ENCODE measurements at places on chromosomes 1 and 21.

- DNase-seq, result no peak
These were observed 89.8 kb upstream of the KCNE2 start for GRCh38 chr21:34274001-34274400.

- no peak for DNase-seq
These were observed 69.4 kb downstream of the PLPP3 start for GRCh38 chr1:56509713-56510641.

GRCh38 chr1:25431955-25432719 lies 1.4 kb downstream of the MACO1 start:
- DNase-seq, result no peak

DNA sequence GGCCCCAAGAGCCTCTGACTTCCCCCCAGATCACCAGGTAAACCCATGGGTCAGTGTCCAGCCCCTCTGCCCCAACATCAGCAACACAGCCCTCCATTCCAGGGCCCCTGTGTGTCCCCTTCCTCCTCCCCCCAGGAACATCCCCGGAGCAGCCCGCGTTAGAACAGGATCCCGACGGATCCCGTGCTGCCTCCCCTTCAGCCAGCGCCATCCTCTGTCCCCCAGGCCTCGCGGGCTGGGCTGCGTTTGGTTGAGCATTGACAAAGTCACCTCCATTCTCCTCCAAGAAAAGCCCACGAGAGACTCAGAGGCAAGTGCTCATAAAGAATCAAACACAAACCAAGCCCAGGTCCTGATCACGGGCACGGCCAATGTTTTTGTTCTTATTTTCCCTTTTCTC lies 160.0 kb upstream of the ARHGEF16 start:
- DNase-seq, result no peak

DNA sequence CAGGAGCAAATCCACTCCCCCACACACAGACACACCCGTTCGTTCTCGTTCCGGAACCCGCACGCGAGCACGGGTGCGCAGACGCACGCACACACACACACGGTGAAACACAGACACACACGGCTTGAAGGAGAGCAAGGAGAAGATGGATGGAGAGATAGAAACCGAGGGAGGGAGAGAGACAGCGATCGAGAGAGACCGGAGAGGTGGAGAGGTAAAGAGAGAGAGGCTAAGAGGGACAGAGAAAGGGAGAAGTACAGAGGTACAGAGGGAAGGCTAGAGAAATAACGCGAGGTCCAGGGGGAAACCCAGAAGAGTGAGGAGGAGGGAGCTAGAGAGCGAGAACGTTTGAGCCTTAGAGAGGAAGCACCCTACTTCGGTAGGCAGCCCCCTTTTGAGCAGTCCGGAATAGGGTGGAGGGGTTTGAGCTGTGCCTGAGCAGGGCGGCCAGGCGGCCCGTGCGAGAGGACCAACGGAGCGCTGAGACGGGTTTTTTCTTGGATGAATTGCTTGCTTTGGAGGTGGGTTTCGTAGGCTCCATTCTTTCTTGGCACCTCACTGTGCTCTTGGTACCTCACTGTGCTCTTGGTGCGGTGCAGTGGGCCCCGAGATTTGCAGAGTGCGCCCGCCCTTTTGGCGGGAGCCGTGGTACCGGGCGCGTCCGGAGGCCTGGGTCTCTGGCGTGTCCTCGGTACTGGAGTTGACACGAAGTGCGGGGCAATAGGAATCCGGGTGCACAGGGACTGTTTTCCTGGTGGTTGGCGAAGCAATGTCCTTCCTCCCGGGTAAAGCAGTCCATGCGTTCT lies 88.4 kb upstream of the RHOU start:
- no peak for DNase-seq

DNA sequence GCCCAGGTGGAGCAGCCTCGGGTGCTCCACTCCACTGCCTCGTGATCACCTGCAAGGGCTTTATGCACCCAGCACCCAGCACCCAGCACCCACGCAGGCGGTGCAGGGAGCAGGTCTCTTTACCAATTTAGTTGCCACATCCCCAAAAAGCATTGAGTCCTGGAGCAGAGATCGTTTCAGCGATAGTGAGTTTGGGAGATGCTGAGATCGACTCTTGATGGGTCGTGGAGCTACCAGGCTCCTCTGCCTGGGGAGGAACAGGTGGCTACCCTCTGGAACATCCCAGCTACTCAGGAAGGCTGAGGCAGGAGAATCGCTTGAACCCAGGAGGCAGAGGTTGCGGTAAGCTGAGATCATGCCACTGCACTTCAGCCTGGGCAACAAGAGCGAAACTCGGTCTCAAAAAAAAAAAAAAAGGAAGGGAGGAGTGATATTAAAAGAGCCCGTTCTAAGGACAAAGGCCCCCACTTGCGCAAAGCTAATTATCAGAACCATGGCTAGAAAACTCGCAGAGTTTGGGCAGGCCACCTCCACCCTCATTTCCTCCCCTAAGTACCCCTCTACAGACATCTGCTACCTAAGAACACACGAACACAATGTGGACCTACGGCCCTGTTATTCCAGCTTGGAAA lies 106.5 kb upstream of the SLC45A1 start:
- DNase-seq, result no peak

DNA sequence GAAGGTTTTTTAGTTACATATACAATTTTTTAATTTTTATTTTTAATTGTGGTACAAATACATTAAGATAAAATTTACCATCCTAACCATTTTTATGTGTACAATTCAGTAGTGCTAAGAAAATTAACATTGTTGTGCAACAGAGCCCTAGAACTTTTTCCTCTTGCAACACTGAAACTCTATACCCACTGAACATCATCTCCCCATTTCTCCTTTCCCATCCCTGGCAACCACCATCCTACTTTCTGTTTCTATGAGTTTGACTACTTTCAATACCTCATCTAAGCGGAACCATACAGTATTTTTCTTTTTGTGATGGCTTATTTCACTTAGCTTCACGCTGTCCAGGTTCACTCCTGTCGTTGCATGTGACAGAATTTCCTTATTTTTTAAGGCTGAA lies 54.1 kb downstream of the PALMD start:
- no peak for DNase-seq

DNA sequence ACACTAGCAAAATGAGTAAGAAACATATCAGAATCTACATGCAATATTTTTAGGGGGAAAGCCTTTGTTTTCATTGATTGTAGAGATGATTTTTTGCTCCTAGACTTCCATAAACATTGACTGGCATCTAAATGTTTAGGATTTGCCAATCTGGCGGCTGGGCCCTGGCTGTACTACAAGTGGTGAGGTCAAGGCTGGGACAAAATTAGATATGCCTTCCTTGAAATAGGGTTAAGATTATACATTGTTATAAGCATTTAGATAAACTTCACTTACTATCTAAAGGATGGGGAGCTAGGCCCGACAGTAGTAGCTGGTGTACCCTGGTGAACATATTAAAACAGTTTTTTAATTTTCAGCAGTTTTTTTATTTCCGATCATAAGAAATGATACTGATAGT lies 5.2 kb downstream of the NFIA start:
- DNase-seq, result no peak

DNA sequence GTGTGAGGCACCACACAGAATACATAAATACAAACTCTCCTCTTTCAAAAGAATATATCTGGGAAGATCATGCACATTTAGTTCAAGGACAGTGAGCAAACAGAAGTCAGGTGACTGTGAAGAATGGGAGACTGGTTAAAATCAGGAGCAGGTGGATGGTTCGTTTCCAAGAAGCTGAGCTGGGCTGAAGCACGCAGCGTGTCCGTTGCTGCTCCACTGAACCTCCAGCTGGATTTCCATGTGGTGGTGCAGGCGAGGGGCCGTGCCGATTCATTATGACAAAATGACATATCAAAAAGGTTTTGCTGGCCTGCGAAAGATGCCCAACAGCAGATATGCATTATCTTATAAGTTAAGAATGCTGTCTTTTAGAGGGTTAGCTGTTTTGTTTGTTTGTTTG lies 66.0 kb downstream of the OLIG1 start:
- no peak for DNase-seq

GRCh38 chr1:218900615-218901014 lies 273.1 kb upstream of the LYPLAL1 start:
- DNase-seq, result no peak

- DNase-seq, result no peak
These were observed 159.8 kb upstream of the KCNJ6 start for GRCh38 chr21:38075833-38076587.

DNA sequence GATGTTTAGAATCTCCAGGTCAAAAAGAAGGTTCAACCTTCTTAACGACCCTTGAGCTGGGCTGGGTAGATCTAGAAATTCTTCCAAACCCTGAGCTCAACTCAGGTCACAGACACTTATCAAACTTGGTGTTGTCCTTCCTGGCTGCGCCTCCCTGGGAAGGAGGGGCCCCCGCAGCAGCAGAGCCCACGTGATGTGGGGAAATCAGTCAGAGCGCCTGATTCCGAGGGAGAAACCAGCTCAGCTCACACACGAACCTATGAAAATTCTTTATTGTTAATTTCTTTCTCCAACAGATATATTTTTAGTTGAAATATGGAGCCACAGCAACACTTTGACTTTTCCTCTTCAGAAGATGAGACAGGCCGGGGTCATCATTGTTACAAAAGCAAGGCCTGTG lies 24.3 kb upstream of the CLSTN1 start:
- no peak for DNase-seq

DNA sequence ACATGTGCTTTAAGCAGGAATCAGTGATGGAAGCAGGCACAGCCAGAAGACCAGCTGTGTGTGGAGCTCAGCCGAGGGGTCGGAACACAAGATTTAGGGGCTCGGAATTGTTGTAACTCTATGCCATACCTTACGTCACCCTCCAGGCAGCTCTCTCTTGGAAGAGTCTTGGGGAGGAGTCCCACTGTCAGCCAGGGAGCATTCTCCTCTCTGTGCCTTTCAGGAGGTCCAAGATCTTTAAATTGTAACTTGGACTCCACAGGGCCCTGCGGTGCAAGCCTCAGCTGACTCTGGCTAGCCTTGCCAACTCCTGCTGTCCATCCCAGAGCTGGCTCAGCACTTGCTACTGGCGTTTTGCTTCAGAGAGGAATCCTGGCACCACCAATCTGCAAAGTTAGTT lies 26.4 kb upstream of the ROR1 start:
- DNase-seq, result no peak

DNA sequence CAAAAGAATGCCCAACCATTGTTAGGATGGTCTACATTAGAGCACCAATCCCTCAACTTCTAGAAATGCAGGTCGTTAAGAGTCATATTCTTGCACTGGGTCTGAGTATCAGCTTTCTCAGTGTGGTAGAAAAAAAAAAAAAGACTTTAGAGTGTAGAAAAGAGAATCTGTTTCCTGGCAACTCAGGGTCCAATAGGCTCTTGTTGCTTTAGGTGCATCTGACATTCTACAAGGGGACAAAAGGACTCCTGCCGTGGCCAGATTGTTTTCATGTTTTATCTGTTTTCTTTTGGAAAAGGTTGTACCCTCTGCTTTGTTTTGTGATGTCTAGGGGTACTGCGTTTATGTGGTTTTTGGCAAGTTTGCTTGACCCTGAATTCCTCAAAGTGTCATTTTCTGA lies 105.4 kb upstream of the KCNK2 start:
- no peak for DNase-seq

DNA sequence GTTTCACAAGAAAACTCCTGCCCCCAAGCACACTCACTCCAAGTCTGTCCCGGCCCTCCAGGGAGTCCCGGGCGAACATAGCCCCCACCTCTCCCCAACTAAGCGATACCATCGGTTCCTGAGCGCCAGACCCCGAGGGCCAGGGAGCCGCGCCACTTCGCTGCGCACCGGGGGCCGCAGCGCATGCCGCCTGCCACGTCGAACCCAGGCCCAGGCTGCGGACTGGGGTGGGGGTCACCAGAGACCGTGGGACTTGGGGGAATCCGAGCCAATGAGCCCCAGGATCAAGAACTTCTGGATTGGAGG lies 801 bp downstream of the RSPO1 start:
- no peak for DNase-seq

DNA sequence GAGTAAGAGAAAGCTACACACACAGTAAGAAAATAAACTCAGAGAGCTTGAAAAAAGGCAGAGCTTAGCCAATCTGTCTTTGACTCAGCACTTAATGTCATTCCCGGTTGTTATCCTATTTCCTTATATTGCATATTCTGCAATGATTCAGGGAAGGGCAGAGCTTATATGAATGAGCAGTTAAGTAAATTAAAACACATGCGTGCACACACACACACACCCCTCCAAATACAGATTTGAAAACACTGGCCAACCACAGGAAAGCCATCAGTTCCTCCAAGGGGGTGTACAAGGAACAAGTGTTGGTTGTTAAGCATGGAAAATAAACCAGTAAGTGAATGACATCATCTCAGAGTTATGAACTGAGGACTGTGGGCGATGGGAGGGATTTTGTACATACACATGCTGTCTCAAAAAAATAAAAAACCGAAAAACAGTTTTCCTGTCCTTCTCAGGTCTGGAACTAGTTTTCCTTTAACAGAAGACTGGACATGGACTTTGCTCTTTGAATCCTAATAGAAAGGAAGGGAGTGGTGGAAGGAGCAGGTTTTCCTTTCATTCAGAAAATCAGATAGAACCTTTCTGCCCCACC lies 1.0 kb downstream of the IQGAP3 start:
- DNase-seq, result no peak

DNA sequence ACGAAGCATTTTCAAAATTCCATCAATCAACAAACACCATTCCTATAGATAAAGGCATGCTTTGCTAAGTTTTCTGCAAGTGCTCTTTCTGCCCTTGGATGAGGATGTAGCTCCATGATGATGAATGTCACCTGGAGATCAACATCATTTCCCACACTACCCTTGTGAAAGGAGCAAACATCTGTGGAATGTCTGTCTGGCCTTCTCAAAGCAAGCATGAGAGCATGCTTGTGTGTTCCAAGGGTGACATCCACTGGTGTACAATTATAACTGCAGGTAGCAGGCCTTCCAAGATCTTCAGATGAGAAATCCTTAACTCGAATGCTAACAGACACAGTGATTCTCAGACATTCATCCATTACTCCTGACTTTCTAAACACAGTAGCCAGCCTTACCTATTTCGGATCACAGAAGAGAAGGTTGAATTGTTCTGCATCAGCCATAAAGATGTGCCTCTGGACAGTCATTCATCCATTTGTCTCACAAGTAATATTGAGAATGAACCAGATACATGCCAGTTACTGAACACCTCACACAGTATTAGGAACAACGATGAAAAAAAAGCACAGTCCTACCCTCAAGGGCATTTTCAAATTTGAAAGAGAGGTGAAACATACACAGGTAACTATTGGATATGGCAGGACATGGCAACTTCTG lies 162.4 kb downstream of the TPR start:
- no peak for DNase-seq

DNA sequence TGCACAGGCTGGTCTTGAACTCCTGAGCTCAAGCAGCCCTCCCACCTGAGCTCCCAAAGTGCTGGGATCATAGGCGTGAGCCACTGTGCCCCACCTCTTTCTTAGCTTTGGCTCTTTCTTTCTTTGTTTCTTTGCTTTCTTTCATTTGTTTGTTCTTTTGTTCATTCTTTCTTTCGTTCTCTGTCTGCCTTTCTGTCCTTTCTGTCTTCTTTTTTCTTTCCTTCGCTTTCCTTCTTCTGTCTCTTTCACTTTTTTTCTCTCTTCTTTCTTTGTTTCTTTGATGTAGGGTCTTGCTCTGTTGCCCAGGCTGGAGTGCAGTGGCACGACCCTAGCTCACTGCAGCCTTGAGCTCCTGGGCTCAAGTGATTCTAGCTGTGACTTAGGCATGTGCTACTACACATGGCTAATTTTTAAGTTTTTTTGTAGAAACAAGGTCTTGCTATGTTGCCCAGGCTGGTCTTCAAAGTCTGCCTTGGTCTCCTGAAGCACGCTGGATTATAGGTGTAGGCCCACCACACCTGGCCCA lies 18.9 kb downstream of the SOX13 start:
- no peak for DNase-seq

- DNase-seq, result no peak
These were observed 393.3 kb downstream of the PTBP2 start for GRCh38 chr1:97114842-97115241.

- no peak for DNase-seq
These were observed 41.3 kb upstream of the SSX2IP start for GRCh38 chr1:84731519-84731918.
